ENCODE measurements at places on chromosomes 3 and 15.

DNA sequence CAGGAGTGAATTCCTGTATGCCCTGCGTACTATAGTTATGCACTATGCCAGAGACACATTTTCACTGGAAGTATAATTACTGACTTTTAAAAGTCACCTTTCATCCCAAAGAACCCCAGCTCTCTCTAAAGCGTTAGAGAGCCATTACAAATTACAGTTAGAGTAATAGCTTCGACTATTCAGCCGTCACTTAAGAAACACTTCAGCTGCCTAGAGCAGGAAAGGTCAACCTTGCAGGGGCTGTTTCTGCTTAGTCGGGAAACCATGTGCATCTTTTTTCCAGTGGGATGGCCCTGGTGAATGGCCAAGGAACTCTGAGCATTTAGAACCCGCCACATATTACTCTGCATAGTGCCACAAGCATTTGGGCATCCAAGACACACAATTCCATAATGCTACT is 235.9 kb downstream of the ARRDC4 start:
- DNase-seq, result no peak

DNA sequence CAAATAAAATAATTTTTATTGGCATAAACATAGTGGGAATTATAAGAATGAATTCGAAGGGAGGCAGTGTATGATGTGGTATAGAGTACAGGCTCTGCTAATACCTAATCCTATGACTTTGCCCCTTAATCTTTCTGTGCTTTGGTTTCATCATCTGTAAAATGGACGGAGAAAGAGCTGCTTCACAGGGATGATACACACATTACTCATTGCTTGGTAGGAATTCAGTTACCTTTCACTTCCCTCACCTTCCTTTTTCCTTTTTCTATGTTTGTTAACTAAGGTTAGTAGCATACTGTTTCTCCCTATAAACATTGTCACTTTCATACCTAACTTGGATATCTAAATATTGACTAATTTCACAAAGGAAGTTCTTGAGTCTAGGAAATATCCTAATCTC is 36.2 kb downstream of the LEKR1 start:
- no peak for DNase-seq

- no peak for DNase-seq
Observed at GRCh38 chr15:95296643-95297042, 1033.9 kb upstream of the NR2F2 start.

GRCh38 chr3:115190747-115191146 is 43.7 kb upstream of the ZBTB20 start:
- no peak for DNase-seq

DNA sequence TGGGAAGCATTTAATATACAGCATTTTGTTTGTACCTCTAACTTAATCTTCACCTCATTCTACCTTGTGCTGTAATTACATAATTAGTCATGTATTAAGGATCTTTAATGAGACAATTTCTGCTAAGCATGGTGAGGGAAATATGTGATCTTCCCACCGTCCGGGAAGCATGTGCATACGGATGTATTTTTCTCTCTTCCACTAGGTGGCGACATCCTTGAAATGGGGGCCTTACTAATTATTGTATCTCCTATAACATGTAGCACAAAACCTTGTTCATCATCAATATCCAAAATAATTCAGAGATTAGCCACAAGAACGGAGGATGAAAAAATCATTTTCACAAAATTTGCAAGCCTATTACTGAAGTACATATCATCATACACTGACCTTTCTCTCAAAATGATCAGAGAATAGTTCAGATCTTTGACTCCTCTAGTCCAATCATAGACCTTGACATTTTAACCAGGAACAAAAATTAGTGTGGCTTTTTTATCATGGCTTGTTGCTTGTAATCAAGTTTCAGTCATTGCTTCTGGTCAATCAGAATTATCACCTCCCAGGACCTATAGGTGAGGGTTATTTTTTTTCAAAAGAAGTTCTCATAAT is 148.9 kb upstream of the GBE1 start:
- no peak for DNase-seq

DNA sequence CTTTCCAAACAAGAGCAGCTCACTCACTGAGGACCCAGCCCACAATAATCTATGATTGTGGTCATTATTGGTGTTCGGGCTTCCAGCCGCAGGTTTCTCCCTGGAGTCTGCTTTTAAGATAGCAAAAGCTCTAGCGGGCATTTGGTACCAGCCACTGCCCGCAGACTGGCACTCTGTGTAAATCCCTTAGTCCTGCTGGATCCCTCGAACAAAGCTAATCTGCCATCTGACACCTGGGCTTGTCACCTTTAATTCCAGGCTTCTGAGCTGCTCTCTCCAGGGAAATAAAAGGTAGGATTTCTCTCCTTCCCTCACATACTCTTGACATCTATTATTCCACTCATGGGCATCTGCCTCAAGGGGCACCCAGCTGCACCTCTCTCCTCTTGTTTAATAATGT is 158.7 kb downstream of the PDCD6IP start:
- no peak for DNase-seq

DNA sequence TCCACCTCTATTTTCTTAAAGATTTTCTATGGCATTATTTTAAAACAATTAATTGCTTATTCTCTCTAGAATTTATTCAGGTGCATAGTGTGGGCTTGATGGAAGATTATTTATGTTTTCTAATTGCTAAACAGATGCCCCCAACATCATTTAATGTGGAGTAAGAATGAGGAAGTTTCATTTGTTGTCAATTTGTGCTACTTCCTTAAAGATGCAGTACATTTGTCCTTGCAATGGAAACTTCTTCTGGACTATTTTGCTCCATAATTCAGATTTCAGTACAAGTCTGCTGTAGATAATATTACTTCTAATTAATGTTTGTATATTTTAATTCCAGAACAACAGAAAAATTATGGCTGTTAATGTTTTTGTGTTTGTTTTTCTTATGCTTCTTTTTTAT is 104.8 kb downstream of the TGFBR2 start:
- DNase-seq, result no peak

DNA sequence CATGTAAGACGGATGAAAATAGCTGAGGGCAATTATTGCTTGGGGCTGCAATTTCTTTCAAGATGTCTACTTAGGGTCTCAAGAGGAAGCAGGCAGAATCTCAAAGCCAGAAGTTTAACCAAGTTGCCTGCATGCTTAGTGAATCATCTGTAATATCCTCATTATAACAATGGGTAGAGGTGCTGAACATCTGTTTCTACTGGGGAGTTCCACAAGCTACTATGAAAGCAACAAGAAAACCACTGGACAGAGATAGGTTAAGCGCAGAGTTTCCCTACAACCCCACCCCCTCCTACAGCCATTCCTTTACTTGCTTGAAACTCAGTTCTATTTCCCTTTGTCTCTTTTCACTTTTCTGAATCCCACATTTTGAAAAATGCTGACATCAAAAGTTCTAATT is 759.4 kb upstream of the GBE1 start:
- no peak for DNase-seq

GRCh38 chr3:168333410-168333935 is 237.7 kb upstream of the GOLIM4 start:
- DNase-seq, result no peak

DNA sequence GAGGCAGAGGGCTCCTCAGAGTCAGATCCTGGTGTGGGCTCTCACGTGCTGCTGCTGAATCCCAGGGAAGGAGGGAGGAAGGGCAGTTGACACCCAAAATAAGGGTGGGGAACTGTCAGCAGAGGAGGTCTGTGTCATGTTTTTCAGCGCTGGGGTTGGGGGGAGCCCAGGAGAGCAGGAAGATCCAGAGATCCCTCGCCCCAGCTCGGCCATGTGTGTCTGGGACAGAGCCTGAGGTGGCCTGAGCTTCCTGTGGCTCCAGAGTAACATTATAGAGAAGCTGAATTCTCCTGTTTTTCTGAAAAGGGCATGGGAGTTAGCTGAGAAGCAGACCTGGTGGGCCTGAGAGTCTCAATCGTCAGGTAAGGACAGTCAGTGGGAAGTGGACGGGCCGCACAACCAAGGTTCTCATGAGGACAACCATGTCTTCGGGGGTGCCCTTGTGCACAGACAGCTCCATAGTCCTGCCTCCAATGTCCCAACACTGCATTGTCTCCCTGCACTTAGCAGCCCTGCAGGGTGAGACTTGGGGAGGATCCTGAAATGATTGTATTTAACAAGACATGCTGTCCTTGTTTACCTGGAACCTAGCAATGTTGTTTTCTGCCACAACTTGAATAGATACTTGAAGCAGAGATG is 18.4 kb downstream of the UMPS start:
- DNase-seq, result no peak

DNA sequence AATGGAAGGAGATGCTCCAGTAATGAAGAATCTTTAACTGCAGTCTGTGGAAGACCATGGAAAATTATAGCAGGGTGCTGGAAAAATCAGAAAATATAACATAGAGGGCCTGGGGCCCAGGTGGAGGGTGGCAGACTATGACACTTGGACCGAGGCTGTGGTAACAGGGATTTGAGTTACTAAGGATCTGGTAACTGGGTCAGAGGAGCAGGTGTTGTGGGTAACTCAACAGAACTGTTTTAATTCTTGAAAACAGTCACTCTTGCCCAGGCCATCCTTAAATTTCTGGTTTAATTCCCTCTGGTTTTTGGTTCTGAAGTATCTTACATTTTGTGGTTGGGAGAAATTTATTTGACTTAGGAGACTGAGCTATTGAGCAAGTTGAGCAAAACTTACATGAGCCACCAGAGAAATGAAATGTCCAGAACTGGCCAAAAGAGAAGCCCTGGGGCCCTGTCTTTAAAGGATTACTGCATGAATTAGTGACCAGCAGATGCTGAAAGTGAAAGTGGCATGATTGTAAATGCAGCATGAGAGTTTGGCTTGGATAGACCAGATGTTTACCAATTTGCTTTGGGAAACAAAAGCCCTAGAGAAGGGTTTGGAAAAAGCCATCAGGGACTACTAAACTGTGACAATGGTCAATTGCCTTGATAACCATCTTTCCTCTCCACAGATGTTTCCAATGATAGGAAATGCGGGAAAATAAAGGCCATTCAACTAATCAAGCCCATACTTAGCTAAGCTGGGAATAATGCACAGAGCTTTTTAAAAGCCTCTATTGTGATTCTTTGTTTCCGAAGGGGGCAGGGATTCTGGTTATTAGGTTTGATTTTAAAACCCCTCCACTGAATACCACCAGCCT is 374.9 kb upstream of the TGFBR2 start:
- DNase-seq, result no peak

- DNase-seq, result no peak
Observed at GRCh38 chr3:3907023-3907422, 107.8 kb downstream of the LRRN1 start.

DNA sequence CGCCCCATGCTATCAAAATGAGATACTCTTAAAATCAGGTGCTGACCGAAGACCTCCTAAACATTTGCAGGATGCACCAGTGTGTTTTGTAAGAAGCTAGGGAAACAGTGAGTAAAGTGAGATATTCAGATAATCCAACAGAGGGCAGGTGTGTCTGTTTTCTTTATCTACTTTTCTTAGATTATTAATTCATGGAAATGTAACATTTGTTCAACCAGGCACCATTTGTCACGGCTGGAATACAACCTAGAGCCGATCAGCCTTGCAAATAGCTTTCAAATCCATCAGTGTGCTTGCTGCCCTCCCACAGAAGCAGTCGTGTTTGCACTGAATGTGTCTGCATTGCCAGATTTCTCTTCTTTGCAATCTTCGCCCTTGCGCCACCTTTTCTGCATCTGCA is 201.9 kb upstream of the CHRM5 start:
- no peak for DNase-seq

DNA sequence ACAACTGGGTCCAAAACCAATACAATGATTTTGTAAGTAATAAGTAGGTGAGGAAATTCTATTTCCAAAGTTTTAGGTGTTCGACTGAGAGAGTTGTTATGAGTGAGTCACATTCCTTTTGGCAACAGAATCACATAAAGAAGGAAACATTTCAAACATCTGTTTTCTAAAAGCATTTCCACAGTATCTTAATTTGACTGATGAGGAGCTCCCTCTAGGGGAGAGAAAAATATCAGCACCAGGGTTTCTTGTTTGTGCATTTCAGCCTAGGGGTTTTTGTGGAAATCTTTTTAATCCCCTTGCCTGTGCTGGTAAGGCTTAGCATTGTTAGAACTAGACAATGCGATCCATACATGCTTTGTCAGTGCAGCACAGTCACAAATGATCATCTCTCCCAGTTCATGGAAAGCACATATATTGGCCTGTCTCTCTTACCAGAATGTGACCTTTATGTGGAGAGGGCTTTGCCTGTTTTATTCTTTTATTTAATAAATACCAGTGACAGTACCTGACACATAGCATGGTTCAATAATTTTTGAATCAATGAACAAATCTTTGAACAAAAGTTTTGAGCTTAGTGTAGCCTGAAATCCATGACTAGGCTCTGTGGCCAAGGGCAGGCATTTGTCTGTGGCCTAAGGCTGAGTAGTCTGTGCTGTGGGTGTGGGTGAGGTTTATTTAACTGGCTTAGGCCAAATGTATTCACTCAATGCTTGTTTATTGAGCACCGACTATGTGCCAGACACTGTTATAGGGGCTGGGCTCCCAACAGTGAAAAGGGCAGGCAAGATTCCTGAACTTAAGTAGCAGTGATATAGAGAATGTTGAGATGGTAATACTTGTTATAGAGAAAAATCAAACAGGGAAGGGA is 21.1 kb upstream of the IQCF6 start:
- no peak for DNase-seq

GRCh38 chr3:185995352-185995751 is 57.5 kb upstream of the TRA2B start:
- DNase-seq, result no peak

DNA sequence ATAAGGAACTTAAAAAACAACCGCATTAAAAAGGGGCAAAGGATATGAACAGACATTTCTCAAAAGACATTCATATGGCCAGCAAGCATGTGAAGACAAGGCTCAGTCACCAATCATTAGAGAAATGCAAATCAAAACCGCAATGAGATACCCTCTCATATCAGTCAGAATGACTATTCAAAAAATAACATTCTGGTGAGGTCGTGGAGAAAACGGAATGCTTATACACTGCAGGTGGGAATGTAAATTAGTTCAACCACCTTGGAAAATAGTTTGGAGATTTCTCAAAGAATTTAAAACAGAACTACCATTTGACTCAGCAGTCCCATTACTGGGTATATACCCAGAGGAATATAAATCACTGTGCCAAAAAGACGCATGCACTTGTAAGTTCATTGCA is 496.6 kb upstream of the SGO1 start:
- no peak for DNase-seq

Measured in GOT3 (cell line).